ENCODE measurements at places on chromosomes 2 and 18.

- no peak for DNase-seq
These were observed 64.1 kb upstream of the ZNF532 start for GRCh38 chr18:58800582-58800981.

- DNase-seq = no peak
These were observed 536.0 kb downstream of the TMX3 start for GRCh38 chr18:68178921-68179320.

DNA sequence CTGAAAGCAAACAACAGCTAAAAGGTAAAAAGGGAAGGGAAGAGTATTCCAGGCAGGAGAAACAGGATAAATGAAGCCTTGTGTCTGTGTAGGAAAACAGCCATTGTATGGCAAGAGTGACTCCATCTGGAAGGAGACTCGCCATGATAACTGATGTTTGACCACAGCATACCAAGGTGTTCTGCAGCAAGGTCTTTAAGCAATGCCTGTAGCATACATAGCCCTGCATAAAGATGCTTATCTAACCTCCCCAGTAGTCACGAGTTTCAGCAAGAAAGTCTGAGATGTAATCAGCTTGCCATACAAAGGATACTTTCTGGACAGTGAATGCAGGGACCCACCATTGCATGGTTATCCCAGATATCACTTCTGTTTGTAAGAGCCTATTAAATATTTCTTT is 11.9 kb upstream of the CCNT2 start:
- DNase-seq = no peak

GRCh38 chr2:218648088-218648786 is 11.2 kb downstream of the ZNF142 start:
- DNase-seq = peak; percentile 59

- no peak for DNase-seq
These were observed 37.6 kb downstream of the RND3 start for GRCh38 chr2:150449856-150450255.

DNA sequence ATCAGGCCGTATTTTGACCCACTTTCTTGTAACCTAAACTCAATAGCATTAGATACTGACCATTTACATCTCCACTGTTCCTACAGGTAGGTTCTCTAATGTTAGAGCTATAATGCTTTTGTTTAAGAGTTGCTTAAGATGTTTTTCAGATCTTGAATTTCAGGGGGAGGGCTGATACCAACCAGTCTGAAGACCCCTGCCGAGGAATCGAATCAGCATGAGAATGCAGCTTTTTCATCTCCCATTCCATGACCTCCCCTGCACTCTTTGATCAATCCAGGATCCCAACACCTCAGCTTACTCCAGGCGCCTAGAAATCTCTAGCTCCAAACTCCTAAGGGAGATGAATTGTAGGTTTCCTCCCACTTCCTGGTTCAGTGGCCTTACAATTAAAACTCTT is 120.5 kb upstream of the MC4R start:
- DNase-seq = no peak

DNA sequence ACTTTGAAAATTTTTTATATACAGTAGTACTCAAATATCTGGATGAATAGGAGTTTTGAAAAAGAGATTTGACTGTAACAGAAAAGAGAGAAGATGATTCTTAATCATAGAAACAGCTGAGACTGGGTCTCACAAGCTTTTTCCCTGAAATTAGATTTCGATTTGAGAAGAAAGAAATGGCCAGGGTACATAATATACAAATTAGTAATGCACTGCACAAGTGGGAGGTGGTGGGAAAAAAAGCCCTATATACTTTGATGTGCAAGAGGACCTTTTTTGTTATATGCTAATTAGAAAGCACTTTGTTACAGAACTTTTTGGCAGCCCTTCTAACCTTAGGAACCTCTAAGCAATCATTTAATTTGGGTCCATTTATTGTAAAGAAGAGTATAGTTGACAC is 62.9 kb downstream of the EML4 start:
- DNase-seq = no peak

- DNase-seq = no peak
These were observed 95.7 kb downstream of the GALNT13 start for GRCh38 chr2:153967248-153967973.

- DNase-seq = no peak
These were observed 58.7 kb downstream of the PIGN start for GRCh38 chr18:62128157-62128556.

DNA sequence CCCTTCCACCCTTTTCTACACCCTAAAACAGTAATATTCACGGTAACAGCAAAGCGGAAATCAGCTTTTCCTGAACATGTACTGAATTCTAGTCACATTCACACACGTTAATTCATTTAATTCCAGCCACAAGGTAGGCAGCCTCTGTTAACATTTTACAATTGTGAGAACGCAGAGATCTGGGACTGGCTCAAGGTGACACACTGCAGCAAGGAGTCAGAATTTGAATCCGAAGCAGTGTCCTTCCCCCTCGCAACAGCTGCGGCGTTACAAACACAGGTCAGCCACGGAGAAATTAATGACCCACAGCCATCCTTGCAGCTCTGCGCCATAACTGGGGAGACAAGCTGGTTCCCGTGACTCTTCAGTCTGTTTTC is 818 bp upstream of the SLC20A1 start:
- DNase-seq = no peak

- no peak for DNase-seq
These were observed 786.4 kb downstream of the RNF144A start for GRCh38 chr2:7703543-7704144.

GRCh38 chr18:23671564-23671963 is 8.9 kb upstream of the ANKRD29 start:
- no peak for DNase-seq

DNA sequence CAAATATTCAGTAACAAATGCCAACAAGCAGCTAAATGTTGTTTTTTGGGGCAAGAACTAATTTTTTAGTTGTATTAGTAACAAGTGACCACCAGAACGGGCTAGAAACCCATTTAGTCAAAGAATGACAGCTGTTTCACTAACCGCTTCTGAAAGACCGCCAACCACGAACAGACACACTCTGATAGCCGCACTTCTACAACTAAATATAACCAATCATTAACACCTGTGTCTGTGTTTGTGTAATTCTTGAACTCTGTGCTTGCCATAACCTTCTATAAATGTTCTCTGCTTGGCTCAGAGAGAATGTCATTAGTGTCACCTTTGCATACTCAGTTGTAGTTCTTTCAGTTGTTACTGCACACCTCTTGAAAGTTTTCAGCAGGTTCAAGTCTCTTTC is 526.3 kb upstream of the LRRTM1 start:
- DNase-seq = no peak

DNA sequence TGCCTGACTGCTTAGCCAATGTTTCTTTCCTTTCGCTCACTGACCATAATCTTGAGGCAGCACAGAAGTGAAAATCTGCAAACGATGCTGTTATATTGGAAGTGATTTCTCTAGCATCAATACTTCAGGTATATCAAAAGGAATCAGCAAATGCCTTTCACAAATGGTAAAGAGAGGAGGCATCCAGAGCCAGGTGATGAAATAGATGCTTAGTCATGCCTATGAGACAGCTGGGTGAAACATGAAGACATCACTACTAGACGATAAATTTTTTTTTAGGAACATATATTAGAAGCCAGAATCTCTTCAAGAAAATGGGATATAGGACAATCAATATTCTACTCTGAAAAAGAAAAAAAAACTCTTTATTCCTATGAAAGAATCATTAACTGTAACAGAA is 249.2 kb upstream of the SLC39A10 start:
- no peak for DNase-seq

DNA sequence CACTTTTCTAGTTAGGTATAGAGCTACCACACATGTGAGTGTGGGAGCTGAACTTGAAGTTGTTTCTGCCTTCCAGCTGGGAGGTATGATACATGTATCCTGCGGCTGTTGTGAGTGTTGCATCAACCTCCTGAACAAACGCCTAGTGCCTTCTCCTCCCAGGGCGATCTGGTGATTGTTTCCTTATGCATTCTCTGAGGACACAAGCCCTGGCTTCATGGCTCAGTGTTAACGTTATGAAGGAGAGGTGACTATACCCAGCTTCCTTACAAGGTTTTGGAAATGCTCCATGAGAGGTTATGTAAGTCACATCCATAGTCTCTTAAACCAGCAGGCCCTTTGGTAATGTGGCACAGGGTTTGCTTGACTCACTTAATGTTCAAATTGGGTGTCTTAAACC is 64.9 kb downstream of the SPRED2 start:
- DNase-seq = no peak

DNA sequence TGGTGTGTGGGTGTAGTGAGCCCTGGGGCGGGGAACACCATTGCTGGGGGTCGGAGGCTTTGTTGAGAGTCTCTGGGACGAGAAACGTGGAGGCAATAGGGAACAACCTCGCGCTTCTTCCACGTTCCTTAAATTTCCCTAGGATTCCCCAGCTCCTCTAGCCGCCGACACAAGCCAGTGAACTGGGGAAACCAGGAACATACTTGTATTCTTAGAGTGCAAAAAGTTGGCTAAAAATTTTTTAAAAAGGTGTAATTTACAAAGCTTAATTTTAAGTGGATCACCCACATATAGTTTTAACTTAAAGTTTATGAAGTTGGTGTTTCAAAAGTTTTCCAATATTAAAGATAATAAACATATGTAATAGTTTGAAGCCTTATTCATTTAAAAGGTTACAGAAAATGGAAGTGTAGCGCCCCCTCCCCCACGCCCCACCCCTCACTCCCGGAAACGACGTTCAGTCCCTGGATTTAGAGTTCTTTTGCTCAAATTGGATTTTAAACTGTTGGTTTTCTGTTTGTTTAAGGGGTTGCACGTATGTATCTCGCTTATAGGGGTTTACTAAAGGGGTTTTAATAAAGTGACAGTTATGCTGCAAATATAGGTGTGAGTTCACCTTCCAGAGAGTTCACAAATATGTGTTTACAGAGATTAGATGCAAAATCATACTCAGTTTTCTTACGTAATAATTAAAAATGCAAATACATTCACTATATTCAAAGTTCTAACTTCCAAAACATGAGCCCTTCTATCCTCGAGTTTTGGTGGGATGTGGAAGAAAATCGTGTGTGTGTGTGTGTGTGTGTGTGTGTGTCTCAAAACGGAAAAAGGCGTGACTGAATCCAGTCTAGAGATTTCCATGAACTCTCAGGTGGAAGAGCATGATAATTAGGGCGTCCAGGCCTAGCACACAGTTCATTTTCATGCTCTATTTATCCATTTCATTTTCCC is 872 bp downstream of the DSG2 start:
- DNase-seq = no peak

GRCh38 chr2:39069890-39070465 is 50.9 kb downstream of the SOS1 start:
- DNase-seq = no peak

- no peak for DNase-seq
These were observed 893.0 kb upstream of the POU3F3 start for GRCh38 chr2:103960951-103961350.

GRCh38 chr18:49162226-49162864 is 211.6 kb upstream of the SMAD7 start:
- no peak for DNase-seq

DNA sequence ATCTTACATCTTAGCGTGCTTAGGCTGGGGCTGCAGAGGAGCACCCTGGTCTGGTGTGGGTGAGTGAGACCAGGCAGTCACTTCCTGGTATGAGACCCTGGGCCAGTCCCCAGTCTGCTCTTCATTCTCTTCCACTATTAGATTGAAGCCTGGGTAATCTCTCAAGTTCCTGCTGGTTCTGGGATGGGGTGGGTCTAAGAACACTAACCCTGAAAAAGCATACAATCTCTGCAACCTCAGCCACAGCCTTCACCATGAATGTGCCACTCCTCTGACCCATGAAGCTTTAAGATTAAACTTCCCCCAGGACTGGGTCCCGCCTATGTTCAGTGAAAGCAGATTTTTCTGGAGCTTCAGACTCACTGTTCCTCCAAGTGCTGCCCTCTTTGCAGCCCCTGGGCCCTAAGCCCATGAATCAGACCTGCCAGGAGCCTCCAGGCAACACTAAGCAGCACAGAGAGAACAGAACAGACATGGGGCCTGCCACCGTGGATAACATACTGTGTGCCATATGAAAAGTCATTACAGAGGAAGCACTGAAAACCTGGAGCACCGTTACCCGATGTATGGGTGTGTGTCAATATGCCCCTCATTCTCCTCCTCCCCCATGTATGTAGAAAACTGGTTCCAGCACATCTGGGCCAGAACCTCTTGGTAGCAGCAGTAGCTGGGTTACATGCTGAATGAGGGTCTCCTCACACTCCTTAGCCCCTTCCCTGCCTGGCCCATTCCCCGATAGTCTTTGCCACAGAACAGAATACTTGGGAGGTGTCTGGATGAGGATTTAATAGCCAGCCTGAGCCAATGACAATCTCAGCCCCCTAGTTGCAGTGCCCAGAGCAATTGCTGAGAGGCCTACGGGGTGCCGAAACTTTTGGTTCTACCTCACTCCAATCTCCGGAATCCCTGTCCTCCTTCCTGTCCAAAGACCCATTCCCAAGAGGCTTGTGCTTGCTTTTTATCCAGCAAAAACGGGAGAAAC is 2.7 kb upstream of the SIX2 start:
- DNase-seq = no peak

Data from CD4-positive, alpha-beta T cell treated with Interleukin-12 subunit alpha and Interleukin-12 subunit beta, for 1 hour (primary cell).